HCT116 (cell line): ENCODE measurements at places on chromosomes 3 and 15.

GRCh38 chr3:58633157-58633865, 33.3 kb downstream of the FAM3D start:
- DNase-seq = no peak

GRCh38 chr15:59160880-59161593, 45.6 kb upstream of the LDHAL6B start:
- DNase-seq = no peak

DNA sequence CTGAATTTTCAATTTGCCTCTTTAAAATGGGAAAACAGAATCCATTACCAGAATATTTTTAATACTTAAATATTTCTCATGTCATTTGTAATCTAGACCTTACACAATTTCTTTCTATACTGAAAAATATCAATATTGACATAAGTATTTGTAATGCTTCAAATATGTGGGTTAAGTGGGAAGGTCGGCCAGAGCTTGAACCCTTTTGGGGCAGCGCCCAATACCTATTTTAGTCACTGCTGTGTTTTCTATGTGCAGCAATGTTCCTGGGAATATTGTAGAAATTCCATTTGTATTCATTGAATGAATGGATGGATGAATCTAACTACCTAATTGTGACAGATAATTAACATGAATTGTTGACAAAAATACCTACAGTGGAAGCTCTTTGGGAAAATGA, 459.7 kb upstream of the ZNF717 start:
- no peak for DNase-seq

- DNase-seq = no peak
These were observed 843.9 kb downstream of the TUSC7 start for GRCh38 chr3:117553461-117553860.

DNA sequence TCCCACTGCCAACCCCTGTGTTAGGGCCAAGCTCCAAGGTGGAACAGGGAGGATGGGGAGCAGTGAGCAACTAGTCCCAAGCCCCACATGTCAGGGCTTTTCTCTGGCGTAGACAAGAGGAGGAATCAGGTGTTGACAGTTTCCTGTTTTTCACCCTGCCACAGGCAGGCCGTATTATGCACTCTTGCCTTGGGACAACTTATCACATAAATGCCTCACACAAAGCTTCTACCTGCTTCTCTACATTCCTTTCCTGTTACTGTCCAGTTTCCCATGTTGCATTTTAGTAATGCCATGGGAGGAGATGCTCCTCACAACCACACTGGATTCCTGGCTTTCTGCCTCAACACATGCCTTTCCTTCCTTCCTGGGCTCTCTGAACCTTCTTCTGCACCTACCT, 381.2 kb upstream of the ATP11B start:
- no peak for DNase-seq
